ENCODE measurements at places on chromosomes 6 and 20. TPM values are rescaled to one million over a fixed set of nuclear protein-coding genes. Genes with fewer than 3 reads are reported as not detected.
A peak's percentile ranks its signal among the peaks of the same experiment; 100 is the strongest.

DNA sequence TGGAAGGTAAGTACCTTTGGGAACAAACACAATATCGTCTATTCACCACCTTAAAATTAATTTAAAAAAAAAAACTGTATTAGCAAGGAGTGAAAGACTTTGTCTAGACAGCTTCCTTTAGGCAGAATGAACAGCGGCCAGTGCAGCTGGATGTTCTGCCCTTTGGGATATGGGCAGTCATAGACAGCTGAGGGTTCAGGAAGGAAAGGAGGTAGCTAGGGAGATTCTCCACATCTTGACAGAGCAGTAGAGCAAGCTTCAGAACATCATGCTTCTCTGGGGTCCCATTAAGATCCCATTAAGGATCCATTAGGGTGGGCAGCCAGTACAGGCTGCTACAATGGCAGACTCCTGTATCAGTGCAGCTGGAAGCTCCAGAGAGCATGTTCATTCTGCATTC, 46.5 kb upstream of the PLCB4 start:
- peak; percentile 20 for DNase-seq

DNA sequence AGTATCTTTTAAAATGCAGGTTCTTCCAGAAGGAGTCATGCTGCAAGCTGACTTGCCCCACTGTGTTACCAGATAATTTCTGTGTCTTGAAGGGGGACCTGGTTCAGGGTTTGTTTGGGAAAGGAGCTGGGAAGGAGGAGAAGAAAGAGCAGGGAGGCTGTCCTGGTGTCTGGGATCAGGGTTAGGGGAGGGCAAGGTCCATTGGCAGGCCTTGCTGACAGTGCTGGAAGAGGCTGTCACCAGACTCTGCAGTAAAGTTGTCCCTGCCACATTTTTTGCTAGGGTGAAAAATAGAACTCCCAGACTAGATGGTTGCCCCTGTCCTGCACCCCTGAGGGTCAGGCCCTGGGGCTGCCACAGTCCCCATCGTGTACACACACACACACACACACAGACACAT, 14.9 kb downstream of the GLP1R start:
- DNase-seq, result no peak

DNA sequence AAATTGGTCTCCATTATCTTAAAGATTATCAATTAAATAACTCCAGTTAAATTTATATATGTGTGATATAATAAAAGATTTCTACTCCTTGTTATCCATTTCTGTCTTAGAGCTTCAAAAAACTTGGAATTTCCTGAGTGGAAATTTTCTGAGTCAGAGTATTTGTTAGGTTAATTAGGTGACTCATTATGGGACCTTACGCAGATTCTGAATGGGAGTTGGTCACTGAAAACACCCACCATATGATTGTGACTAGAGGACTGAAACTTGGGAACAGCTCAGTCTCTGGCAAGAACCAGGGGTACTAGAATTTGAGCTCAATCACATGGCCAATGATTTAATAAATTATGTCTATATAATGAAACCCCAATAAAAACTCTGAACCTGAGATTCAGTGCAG, 125.4 kb upstream of the HMGCLL1 start:
- DNase-seq, result no peak

DNA sequence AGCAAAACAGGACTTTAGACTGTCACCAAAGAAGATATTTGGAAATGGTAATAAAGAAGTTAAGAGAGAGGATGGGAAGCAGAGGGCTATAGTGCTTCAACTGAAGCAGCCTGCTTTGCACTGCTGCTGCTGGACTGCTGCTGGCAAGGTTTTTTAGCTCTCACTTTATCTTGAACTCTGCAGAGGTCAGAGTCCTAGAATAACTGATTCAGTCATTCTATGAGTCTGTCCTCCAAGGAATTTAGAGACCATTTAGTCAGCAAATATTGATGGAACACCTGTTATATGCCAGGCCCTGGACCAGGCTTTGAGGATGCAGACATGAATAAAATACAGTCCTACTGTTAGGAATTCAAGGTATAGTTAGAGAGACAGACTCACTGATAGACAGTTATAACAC, 9.1 kb upstream of the SAYSD1 start:
- no peak for DNase-seq

- DNase-seq, result no peak
Measured at GRCh38 chr20:10639737-10640556, 33.9 kb downstream of the JAG1 start.

The LPA gene
- 0.17 TPM for polyA plus RNA-seq

The CAGE1 gene
- 0.19 TPM for polyA plus RNA-seq

DNA sequence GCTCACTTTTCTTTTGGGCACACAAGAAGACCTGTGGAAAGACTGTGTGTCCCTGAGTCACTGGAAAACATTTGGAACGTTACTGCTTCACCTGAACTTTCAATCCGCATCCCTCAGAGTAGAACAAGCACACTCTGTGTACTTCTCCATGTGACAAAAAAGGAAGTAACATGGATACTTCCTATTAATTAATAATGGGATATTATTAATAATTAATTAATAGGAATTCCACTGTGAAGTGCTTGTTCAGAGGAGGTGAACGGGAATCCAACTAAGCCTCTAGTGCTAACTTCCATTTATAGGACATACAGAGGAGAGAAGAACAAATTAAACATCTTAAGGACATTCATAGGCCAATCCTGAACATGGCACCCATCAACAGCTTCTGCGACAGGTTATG, 407.8 kb downstream of the SYNE1 start:
- no peak for DNase-seq

The LY6G5C gene
- polyA plus RNA-seq, result 4.5 TPM
